Stimulated activated effector memory CD8-positive, alpha-beta T cell treated with anti-CD3 and anti-CD28 coated beads, Interleukin-12 subunit alpha, Interleukin-12 subunit beta, amount 100 ng/mL, for 72 hours (primary cell): ENCODE measurements at places on chromosomes 1 and 21.

DNA sequence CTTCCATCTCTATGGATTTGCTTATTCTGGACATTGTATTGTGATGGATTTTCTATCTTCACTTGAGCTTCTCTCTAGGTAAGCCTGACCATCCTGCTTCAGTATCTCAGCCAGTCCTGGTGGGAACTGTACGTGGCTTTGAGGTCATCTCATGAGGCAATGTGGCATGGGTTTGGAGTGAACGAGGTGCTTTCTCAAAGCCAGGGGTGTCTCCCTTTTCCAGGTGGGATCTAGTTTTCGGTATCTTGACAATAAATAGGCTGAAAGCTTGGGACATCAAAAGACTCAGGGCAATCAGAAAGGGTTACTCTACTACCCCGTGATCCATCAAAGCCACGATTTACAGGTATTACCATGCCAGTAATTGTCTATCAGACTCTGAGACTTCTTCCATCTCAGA lies 40.8 kb downstream of the AZIN2 start:
- DNase-seq = no peak

DNA sequence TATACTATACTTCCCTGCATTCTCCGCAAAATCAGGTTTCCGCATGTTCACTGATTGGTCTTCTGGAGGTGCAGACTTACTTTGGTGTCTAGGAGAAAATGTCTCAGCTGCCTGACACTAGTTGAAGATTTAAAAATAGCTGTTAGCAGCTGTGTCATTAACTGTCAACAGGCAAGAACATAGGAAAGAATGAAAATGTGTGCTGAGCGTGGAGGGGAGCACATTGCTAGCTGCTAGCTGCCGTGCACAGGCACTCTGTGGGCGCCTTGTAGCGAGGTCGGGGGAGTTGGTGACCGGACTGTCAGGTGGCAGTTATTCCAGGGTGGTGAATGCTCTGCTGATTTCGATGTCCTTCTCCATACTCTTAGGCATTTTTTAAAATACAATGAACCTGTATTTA lies 5.2 kb downstream of the FAAH start:
- DNase-seq = no peak

GRCh38 chr1:10823000-10823401 lies 26.6 kb upstream of the CASZ1 start:
- DNase-seq = no peak

- DNase-seq = no peak
Observed at GRCh38 chr1:223188618-223189356, 45.7 kb upstream of the TLR5 start.

DNA sequence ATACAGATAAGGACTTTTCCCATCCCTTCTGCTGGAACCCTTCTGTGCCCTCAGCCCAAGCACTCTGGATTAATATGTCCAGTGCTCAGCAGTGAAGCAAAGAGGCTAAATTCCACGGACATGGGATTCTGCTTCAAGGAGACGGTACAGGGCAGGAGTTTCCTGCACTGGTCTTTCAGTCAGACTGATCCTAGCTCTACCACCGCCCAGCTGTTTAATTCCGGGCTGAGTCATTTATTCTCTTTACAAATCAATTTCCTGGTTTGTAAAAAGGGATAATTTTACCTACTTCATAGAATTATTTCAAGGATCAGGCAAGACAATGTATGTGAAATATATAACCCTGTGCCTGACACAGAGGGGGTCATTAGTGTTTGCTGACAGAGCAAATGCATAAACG lies 41.6 kb upstream of the NRDC start:
- no peak for DNase-seq

GRCh38 chr21:17128132-17128531 lies 384.7 kb upstream of the CXADR start:
- no peak for DNase-seq

- DNase-seq = no peak
Observed at GRCh38 chr1:211985556-211986264, 49.6 kb downstream of the INTS7 start.

- DNase-seq = no peak
Observed at GRCh38 chr1:210978316-210978973, 155.5 kb downstream of the KCNH1 start.

GRCh38 chr1:86421601-86422280 lies 2.2 kb upstream of the CLCA2 start:
- no peak for DNase-seq

GRCh38 chr1:97006044-97006661 lies 284.6 kb downstream of the PTBP2 start:
- no peak for DNase-seq

- DNase-seq = no peak
Observed at GRCh38 chr1:154970631-154971340, at the start of gene SHC1. SHC1 (minus strand) TSS chr1:154970747; CDS start chr1:154970526, 221 bp downstream.

- no peak for DNase-seq
Observed at GRCh38 chr1:95282518-95282895, 48.5 kb downstream of the RWDD3 start.

- no peak for DNase-seq
Observed at GRCh38 chr1:55211863-55212262, 3.3 kb downstream of the USP24 start.

- no peak for DNase-seq
Observed at GRCh38 chr1:169086603-169087455, 19.7 kb upstream of the ATP1B1 start.

GRCh38 chr1:110280804-110281203 lies 58.4 kb upstream of the RBM15 start:
- DNase-seq = no peak

DNA sequence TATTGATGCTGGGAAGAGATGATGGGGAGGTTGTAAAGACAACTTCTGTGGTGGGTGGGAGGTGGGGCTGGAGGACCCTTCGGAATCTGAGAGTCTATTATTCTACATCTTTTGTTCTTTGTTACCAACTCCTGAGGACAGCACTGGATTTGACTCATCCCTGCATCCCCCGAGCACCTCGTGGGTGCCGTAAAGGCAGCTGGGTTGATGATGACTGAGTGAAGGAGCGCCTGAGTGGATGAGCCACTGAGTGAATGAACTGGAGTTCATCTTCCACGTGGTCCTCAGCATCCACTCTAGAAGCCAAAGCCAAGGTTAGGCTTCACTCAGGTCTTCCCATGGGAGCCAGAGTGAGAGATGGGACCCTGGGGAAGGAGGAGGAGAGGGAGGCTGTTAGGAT lies 77.6 kb downstream of the LRRN2 start:
- no peak for DNase-seq

DNA sequence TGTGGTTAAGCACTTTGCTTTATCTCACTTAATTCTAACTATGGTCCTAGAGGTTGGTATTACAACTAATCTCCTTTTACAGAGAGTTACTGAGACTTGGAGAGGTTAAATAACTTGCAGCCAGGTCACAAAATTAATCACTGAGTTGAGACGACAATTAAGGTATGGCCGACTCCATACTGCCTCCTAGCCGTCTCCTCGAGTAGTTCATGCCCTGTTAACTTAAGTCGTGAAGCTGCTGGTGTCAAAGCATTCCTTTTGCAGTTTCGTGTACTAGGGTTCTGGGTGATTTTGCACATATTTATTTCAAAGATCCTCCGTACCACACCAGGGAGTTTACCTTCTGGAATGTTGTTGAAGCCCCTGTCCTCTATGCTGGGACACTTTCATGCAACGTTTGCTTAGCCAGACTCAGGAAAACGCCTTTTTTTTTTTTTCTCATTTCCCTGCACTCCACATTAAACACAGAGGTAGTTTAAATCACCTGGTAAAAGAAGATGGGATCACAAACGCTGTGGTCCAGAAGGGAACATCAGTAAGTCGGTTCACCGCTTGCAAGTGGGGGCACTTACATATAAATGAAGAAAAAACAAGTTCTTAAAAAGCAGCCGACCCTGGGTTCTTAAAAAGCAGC lies 570 bp upstream of the NEK7 start:
- DNase-seq = peak; percentile 87

GRCh38 chr1:7584157-7584556 lies 186.9 kb upstream of the VAMP3 start:
- no peak for DNase-seq

DNA sequence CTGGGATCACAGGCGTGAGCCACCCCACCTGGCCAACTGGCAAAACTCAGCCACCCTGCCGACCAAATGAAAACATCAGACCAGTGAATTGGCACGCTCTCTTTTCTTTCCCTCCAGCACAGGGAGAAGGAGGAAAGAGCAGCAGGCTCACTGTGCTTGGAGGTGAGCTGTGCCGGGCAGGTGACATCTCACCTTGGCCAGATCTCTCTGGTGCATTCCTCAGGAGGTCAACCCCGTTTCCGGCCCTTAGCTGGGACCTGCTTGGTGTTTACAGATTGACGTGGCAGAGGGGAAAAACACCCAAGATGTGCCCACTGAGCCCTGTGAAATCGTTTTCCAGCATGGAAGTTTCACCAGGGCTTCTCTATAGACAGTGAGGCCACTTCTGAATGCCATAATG lies 45.1 kb downstream of the TMEM51 start:
- no peak for DNase-seq

DNA sequence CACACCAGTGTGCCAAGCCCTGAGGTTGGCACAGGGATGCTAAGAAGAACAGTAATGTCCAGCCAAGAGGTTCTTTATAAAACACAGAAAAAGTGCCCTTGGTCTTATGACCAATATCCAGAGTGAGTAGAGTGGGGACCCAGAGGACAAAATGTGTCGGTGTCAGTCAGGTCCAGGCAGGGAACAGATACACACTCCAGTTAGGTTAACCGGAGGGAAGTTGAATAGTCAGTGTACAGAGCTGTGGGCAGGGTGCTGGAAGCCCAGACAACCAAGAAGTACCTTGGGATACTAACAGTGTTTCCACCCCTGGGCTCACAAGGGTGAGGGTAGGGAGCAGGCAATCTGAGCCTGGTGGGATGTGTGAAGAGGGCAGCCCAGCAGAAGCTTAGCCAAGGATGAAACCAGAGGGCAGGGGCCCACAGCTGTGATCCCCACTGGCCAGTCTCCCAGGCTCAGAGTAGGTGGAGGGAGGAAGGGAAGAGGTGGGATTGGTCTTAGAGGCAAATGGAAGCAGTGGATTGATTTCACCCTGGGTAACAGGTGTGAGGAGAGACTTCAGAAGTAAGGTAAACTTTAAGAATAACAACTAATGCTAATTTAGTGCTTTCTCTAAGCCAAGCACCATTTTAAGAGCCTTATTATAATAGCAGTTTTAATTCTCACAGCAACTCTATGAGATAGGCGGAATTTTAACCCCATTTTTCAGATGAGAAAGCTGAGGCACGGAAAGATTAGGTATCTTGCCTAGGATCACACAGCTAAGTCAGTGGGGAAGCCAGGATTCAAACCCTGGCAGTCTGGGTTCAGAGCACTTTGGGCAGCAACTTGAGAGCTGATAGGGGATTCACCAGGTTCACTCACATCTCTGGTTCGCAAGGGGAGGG lies 143.4 kb upstream of the HOOK1 start:
- no peak for DNase-seq

GRCh38 chr1:160773093-160773492 lies 22.9 kb upstream of the LY9 start:
- no peak for DNase-seq

DNA sequence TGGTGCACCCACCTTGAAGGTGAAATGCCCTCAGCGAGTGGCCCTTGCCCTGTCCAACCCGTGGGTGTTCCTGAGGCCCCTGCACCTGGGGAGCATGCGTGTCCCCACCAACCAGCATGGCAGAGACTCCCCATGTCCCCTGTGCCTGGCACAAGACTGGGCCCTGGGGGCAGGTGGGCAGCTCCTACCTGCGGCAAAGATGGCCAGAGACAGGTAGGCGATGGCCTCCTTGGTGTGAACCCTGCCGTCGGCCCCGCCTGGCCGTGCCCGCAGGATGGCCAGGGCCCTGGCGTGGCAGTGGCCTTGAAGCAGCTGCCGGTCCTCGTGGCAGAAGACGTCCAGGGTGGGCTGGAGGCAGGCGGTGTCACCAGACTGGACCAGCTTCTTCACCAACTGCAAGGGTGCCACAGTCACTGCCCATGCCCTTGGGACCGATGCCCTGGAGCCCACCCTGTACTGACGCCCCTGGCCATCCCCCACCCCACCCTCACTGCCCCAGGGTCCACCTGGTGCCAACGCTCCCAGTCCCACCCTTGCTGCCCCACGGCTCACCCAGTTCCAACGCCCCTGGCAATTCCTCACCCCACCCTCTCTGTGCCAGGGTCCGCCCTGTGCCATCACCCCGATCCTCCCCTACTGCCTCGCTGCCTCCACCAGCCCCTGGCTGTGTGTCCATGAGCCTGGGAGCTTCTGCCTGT lies 15.7 kb downstream of the TTC34 start:
- DNase-seq = no peak

GRCh38 chr1:203768256-203768655 lies 3.3 kb downstream of the LAX1 start:
- no peak for DNase-seq

DNA sequence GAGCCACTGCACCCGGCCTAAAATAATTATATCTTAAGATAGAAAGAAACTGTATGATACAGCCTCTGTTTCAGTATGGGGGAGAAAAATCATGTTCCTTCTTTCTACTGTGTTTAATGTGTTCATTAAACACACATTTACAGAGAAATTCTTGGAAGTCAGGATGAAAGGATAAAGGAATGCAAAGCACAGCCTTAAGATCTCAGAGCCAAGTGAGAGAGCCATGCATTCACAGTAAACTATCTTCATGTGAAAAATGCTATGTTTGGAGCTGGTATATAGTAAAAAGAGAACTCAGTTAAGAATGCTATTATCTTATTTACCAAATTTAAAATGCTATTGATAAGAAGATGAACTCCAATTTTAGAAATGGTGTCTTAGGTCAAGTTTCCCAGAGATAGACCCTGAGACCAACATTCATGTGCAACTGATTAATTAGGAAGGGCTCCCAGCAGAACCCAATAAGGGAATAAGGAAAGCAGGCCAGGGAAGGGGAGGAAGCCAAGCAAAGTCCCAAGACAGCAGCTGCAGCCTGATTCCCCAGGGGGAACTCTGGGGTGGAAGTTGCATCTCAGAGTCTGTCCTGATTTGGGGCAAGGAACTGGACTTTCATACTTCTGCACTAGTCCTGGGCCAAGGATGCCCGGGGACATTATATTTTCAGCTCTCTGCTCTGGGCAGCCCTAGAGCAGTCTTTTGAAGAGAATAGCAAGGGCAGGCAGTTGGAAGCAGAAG lies 130.0 kb upstream of the ZNF648 start:
- DNase-seq = no peak

- DNase-seq = no peak
Observed at GRCh38 chr1:15799004-15799867, 8.2 kb downstream of the UQCRHL start.

DNA sequence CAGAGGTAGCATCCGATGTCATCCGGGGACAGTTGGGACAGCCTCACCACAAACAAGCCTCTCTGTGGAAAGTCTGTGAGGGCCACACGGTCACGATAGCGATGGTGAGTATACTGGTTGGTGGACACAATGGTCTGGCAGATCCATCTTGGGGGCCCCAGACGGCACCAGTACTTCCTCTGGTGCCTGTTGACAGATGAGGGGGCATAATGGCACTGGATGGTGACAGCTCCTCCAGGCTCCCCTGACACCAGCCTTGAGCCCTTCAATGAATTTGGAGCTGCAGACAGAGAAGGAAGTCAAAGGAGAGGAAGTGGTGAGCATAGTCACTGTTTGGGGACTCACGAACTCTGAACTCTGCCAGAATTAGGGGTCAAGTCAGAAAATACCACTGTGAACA lies 8.0 kb downstream of the FCAMR start:
- no peak for DNase-seq

GRCh38 chr1:160009081-160009480 lies 22.7 kb downstream of the PIGM start:
- no peak for DNase-seq
